Endodermal cell (in vitro differentiated cells): ENCODE measurements at places on chromosomes 2 and 18. TPM values are rescaled to one million over a fixed set of nuclear protein-coding genes. Genes with fewer than 3 reads are reported as not detected.

The UNC80 gene
- 0.50 and 0.55 TPM in 2 replicates for total RNA-seq

The SERPINB11 gene
- not detected in 3 replicates for total RNA-seq

The PAX8 gene
- total RNA-seq, result 0.11 to 0.17 TPM in 2 of 3 replicates, not detected in the other

The SOX11 gene
- 29.6 to 50.6 TPM (median 48.9 TPM) in 3 replicates for total RNA-seq
